ENCODE measurements at places on chromosomes 1 and 21.

DNA sequence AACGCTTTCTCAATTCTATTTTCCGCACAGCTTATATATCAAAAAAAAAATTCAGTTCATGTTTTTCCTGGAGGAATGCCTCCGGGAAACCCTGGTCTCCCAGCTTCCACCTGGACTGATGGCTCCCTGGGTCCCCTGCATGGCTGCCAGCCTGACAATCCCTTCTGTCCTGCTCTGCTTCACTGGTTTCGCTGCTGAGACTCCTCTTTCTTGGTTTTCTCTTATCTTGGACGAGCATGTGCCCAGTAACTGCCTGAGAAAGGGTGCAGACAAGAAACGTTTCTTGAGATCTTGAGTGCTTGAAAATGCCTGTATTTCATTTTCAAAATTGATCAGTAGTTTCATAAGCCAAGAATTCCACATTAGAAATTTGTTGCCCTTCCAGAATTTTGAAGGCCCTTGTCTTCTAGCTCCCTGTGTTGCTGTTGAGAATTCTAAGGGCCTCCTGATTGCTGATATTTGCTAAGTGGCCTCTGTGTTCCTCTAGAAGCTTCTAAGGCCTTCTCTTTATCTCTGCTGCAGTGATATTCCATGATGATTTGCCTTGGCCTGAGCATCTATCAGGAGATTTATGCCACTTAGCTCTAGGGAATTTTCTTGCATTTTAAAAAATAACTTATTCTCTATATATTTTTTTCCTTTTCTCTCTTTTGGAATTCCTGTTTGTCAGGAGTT, 44.7 kb downstream of the ETS2 start:
- no peak for DNase-seq

DNA sequence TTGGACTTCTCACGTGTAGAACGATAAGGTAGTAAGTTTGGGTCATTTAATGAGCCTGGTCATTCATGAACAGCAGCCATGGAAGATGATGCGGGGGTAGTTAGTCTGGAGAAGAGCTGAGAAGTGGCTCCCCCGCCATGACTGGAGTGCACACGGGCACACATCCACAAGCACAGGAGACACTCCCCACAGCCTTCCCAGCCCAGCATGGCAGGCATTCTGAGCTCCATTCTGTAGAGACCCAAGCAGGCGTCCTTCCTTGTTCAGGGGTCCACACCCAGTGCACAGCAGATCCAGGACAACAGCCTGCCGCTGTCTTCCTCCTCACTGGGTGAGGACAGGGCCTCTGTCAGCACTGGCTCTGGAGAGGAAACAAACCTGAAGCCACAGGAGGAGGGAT, 57.0 kb downstream of the SCCPDH start:
- no peak for DNase-seq

GRCh38 chr1:150072959-150073358, 5.4 kb downstream of the VPS45 start:
- DNase-seq, result no peak

GRCh38 chr1:36387141-36387949, 1.6 kb upstream of the STK40 start:
- no peak for DNase-seq

- DNase-seq, result no peak
Observed at GRCh38 chr1:240496356-240496755, 115.6 kb downstream of the GREM2 start.

DNA sequence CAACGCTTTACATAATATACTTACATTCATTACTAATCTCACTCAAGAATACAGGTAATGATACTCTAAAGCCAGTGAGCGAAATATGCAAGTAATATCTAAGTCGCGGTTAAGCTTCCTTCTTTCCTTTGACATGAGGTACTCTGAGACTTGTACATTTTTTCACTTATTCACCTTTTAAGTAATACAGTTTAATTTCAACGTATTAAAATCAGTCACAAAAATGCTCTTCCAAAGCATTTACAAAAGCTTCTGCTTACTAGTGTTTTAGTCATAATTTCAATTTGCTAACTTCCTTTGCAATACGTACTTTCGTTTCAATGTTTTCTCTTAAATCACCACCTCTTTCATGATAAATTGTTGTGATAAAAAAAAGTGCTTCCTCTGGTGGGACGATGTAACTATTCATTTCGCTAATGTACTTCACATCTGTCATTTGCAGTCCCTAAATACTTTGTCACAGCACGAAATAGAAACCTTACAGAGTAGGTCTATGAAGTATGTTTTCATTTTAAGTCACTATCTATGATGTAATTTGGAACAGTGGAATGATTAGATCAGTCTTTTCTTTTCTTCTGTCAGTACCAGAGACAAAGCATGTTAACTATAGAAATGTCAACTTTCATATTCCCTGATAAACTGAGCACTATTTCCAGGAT, 34.0 kb upstream of the ADGRL4 start:
- DNase-seq, result no peak

DNA sequence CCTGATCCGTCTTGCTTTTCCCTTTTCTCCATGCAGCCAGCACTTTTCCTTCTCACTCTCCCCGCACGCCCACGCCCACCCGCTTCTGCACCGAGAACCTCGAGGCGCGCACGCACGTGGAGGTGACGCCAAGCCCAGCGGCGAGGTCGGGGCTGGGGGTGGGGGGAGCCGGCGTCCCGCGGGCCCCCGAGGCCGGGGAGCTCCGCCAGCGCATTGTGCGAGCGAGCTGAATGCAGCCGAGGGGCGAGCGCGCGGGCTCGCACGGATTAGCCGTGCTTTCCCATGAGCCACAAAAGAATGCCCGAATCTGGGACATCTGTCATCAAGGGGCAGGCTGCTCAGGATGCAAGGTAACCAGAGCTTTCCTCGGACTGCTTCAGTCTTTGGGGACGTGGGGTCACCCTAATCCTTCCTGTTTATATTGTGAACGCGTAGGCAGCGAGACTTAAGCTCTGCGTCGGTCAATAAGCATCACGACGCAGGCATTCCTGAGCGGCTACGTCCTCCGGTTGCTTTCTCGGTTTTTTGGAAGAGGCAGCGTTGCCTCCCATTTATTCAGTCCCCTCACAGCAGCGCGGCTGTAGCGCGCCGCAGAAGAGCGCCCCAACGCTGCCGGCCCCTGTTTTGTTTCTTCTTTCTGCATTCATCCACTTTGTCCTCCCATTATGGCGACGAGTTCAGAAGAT, 67.3 kb upstream of the AKT3 start:
- DNase-seq, result no peak

GRCh38 chr1:181413195-181413815, 70.0 kb upstream of the CACNA1E start:
- no peak for DNase-seq

GRCh38 chr1:94335950-94336349, 82.2 kb upstream of the ABCD3 start:
- no peak for DNase-seq

- DNase-seq, result no peak
Observed at GRCh38 chr1:39091845-39092645, 65.9 kb downstream of the NDUFS5 start.

- no peak for DNase-seq
Observed at GRCh38 chr1:245880754-245881403, 626.2 kb downstream of the SMYD3 start.

DNA sequence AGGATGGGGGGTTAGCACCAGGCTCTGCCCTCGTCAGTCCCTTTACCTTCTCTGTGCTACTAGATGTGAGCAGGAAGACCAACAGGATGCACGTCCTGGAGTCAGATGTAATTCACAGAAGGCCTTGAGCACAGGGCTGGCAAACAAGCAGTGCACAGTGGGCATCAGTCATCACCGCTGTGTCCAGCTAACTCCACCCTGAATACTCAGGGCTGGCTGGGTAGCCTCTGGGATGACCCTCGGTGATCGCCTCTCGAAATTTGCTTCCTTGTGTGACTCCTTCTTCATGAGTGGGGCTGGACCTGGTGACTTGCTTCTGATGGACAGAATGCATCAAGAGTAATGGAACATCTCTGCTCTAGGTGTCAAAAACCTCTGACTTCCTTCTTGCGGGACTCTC, 92.2 kb upstream of the TMPRSS2 start:
- no peak for DNase-seq

DNA sequence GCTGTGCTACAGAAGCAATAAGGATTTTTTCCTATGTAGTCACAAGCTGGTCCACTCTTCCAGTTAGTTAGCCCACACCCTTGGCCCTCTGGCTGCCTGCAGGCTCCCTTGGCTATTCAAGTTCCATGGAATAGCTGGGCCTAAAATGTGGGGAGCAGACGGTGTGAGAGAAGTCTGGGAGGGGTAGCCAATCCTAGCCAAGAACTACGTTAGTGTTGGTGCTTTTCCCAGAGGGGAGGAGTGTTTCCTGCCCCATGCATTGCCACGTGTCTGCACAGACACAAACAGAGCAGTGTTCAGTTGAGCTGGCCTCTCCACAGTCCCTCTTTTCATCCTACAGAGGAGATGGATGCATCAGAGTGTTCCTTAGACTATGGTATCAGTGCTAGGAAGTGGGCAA, 59.0 kb upstream of the IPO9 start:
- DNase-seq, result no peak

GRCh38 chr1:199218533-199218932, 579.7 kb downstream of the PTPRC start:
- no peak for DNase-seq

DNA sequence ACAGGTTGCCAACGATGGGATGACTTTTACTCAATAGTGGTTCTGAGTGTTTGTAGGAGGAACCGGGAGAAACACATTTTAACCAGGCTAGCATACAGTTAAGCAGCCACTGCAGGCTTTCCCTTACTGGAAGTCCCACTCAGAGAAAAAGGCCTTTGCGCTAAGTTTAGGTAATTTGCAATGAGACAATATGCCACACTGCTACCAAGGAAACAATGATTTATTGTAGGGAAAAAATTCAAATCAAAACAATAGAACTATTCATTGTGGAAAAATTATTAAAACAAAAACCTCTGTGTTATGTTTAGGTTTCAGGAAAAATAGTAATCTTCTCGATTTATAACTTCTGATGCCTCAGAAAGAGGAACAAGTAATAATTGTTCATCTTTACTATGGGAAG, 51.4 kb upstream of the CR2 start:
- DNase-seq, result no peak

GRCh38 chr1:22612671-22613571, 23.5 kb upstream of the C1QA start:
- no peak for DNase-seq

DNA sequence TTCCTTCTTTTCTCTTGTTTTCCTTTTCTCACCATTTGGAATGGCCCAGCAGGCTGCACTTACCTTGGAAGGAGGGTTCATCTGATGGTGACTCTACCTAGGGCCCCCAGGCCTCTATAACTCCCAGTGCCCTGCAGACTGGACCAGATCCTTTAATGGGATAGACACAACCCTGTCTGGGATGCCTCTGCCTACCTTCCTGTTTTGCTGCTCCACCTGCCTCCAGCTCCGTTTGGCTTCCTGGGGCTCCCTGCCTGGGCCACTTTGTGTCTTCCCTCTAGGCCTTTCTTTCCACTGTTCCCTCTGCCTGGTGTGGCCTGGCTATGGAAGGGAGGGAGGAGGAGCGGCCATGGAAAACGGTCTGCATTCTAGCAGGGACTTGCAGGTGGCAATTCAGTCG, 7.5 kb downstream of the PCSK9 start:
- DNase-seq, result no peak

DNA sequence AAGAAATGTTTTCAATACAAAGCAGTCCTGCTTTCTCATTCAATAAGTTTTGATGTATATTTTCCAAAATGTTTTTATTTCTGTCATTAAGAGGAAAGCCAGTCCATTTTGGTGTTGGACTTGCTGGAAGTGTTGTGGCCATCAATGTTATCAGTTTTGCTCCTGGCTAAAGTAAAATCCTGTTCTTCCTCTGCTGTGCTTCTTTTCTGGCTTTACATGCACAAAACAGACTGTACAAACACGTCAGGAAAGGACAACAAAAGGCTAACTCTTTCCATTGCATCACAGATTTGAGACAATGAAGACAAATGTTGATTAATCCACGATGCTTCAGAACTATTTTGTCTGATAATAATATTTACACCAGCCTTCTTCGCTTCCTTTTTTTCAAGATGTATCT, 735.4 kb downstream of the LTN1 start:
- DNase-seq, result no peak

DNA sequence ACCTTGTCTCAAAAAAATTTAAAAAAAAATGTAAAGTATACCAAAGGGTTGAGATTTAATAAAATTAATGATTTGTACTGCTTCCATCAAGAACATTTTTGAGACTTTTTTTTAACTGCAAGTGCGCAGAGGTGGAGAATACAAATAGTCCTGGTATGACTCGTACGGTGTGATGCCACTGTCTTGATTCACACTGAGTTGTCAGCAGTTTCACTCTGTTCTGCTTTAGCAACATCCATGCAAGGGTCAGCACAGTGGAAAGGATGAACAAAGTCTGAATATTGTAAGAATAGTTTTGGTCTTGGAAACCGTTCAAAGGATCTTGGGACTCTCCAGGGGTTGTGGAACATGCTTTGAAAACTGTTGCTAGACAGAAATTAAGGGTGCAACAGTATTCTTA, 40.2 kb downstream of the EXO1 start:
- no peak for DNase-seq

GRCh38 chr1:101285922-101286570, 49.2 kb downstream of the S1PR1 start:
- DNase-seq, result no peak

- no peak for DNase-seq
Observed at GRCh38 chr1:241097479-241097878, 259.5 kb downstream of the RGS7 start.

DNA sequence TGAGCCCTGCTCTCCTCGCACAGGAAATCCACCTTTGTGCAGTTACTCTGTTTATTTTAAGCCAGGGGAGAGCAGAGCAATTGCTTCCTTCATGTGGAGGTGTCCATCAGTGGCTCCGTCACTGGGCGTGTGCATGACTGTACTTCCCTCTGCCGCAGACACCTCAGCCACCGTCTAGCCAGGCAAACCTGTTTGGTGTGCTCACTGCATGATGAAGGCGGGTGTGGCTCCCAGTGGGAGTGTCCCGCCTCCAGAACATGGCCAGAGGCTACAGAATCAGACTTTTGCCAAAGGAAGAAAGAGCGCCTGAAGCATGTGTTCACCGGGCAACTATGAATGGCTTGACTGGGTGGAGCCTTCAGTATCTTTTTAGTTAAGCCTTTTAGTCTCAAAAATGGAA, 26.1 kb upstream of the LAMC2 start:
- no peak for DNase-seq

DNA sequence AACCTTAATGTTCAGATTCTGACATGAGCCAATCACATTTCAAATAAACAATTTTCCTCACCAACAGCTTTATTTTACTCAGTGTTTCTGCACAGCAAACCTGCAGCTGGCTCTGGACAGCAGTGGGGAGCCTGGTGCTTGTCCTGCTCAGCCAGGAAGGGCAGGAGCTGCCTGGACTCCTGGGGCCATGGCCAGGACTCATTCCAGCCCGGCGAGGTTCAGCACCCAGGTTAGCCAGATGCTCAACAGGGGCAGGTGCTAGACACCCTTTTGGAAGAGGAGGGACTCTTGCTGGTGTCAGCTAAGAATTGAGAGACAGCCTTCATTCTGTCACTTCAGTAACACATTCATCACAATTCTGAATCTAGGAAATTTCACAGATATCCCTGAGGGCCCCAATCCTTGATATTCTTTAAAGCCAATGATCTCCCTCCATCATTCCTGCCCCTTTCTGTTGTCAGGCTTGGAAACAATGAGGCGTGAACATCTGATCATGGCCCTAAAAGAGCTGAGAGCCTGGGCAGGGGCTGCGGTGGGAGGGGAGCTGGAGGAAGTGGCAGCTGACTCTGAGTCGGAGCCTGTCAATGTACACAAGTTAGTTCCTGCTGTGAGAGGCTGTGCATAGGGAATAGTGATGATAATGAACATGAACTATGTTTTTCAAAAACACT, 251.3 kb downstream of the SDCCAG8 start:
- DNase-seq, result no peak
